Fibroblast of lung (primary cell): ENCODE measurements at places on chromosomes 5 and 9.

DNA sequence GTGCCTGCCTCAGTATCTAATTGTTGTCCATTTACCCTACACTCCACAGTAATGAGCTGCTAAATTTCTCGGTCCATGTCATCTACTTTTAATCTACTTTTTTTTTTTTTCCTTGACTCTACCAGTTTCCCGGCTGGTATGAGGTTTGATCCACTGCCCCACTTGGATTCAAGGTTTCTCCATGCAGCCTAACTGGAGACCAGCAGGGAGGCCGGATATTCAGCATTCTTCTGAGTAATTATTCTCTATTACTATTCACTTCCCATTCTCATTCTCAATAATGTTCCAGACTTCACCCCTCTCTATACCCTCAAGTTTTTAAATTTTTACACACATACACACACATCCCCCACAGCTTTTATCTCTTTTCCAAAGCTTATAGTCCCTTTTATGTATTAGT lies 51.0 kb upstream of the SUSD1 start:
- no peak for DNase-seq

- DNase-seq: no peak
These were observed 26.1 kb upstream of the SLC28A3 start for GRCh38 chr9:84366683-84367082.

- DNase-seq: no peak
These were observed 13.4 kb downstream of the LIFR start for GRCh38 chr5:38543074-38543473.

- DNase-seq: peak; percentile 90
These were observed 4.3 kb downstream of the RAI14 start for GRCh38 chr5:34660444-34660843.

- DNase-seq: no peak
These were observed 639.0 kb upstream of the ITGA1 start for GRCh38 chr5:52148679-52149078.

DNA sequence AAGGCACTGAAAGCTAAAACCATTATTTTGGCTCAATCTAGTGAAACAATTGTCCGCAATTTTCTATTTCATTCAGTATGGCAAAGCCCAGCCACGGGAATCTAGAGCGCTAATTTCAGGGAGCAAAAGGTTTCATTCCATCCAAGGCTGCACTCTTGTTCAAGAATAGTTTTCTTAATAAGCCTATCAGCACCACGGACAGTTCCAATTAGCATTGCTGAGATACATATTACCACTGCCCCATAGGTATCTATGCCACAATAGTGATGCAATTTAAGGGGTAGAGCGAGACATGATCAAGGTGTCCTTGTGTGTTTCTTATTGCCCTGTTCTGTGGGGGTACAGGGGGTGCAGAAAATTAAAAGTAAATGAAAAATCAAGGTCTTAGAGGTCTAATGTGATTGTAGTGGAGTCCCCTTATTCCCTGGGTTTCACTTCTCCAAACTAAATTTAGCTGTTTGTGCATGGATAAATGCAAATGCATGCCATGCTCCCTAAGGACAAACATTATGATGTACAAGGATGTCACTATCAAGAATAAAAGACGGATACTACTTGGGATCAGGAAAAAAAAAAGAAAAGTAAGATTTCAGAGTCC lies 45.5 kb downstream of the SPOCK1 start:
- DNase-seq: peak; percentile 44
